ENCODE measurements at places on chromosomes 2 and 18. TPM values are rescaled to one million over a fixed set of nuclear protein-coding genes. Genes with fewer than 3 reads are reported as not detected.

The IGFBP2 gene
- total RNA-seq, result 309 TPM

The TSPYL6 gene
- total RNA-seq, result not detected

The RBMS1 gene
- total RNA-seq, result 47.6 TPM

The TEKT4 gene
- not detected for total RNA-seq

The LRRC30 gene
- not detected for total RNA-seq

The XIRP2 gene
- total RNA-seq, result 0.17 TPM

The TTR gene
- not detected for total RNA-seq

The ZCCHC2 gene
- 14.4 TPM for total RNA-seq

The LOXHD1 gene
- total RNA-seq, result 0.17 TPM

The ERICH2 gene
- not detected for total RNA-seq

Data from GM23338 (cell line).